ENCODE measurements at places on chromosomes 6 and 20.

GRCh38 chr20:12054556-12054955 is 136.9 kb downstream of the BTBD3 start:
- no peak for DNase-seq

GRCh38 chr6:134267917-134268361 is 50.0 kb downstream of the SGK1 start:
- no peak for DNase-seq

DNA sequence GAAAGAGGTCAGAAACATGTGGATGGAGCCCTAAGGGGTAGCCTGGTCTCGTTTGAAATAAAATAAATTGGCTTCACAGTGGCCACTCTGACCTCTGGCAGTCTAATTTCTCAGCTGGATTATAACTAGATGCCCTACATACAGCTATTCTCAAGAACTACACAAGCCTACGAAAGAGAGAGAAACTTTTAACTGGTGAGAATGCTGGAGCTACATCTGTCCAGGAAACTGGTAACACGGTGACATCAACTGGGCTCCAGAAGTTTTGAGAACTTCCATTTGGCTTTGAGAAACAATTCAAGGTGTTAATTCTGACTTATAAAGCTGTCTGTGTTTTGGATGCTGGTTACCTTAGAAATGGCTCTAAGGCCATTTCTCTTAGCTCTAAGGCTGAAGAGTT is 187.3 kb upstream of the TENT5A start:
- no peak for DNase-seq

GRCh38 chr20:24917797-24918578 is 31.1 kb upstream of the CST7 start:
- DNase-seq = peak; percentile 80

DNA sequence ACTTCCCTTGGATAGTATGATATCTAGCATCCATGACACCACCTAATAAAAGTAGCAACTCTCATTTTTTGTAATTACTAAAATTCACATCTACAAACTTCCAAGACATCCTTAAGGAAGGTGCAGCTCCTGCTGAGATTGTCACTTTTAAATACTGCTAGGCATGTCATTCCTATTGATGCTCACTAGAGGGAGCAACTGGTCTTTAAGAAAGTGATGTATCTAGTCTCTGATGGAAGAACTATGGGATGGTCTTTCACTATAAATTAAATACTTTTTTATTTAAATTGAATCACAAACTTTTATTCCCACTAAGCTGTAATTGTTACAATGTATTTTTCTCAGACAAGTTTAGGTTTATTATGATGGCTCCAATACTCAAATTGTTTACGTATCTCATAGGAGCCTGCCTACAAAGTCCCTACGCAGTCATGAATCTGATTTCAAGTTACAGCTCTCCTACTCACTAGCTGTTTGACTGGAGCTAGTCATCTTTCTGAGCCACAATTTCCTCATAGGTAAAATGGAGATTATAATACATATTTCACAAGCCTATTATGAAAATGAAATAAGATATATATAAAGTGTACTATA is 8.1 kb upstream of the TSPYL1 start:
- DNase-seq = no peak

Measured in left hindlimb (tissue), 1 donor.